ENCODE measurements at places on chromosomes 12 and 14.

- no peak for DNase-seq
Measured at GRCh38 chr14:82341261-82341810, 807.7 kb upstream of the SEL1L start.

DNA sequence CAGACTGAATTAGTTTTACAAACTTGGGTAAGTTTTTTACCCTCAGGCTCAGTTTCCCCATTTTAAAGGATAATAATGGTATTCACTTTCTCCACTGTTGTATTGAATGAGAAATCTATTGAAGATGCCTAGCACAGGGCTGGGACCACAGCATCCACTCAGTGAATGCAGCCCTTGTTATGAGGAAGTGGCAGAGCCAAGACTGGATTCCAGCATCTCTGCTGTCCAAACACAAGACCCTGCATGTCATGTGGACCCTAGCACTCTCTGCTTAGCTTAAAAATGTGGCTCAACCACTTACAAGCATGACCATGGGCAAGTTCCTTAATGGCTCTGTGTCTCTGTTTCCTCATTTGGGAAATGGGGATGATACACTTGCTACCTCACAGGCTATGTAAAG, 24.1 kb upstream of the TRIM9 start:
- DNase-seq = no peak

GRCh38 chr12:122084857-122085405, 6.4 kb downstream of the MLXIP start:
- no peak for DNase-seq

GRCh38 chr12:89486264-89486663, 38.3 kb downstream of the GALNT4 start:
- DNase-seq = no peak

DNA sequence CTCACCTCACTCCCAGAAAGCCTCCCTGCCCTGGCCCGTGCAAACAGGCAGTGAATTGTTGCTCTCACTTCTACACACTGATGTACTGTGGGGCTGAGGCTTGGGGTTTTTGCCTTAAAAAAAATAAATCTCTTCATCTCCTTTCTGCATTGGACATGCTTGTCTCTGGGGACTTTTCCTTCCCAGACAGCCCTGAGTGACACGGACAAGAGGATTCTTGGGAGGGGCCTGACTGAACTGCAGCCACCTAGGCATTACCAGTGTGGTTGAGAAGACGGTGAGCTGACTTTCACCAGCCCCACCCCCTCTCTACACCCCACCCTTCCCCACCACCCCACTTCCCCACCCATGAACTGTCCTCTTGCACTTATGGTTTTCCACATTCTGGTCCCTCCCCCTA, 51.6 kb upstream of the PARP11 start:
- DNase-seq = no peak

- no peak for DNase-seq
Measured at GRCh38 chr14:101590616-101591015, 29.3 kb downstream of the DIO3 start.

DNA sequence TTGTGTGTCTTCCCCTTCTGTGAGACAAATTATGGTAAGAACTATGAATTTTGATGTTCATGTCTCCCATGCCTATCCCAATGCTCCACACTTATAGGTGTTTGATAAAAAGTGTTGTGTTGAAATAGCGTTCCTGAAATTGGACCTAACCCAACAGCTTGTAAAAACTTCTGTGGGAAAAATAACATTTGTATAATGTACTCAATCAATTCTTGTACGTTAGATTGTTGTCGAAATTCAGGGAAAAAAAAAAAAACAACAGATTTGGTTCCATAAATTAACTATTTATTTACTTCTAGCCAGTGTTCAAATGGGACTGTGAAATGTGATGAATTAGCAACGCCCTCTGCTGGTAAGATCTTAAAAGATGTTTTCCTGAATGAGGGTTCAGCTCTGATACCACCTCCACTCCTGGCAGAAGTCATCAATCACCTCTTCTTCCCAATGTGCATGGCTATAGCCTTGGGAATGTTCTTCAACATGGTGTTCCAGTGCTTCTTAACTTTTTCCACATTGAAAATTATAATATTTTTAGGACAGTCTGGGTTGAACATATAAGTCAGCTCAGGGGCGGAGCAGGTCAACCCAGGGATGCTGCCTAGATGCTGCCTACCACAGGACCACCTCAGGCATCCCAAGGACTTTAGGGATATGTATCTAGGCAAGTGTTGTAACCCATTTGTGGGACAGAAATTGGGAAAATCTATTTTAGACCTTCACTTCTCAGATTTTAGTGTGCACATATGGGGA, 170.6 kb downstream of the OTOGL start:
- no peak for DNase-seq

GRCh38 chr12:20592556-20592955, 102.6 kb upstream of the SLCO1C1 start:
- DNase-seq = no peak

- DNase-seq = no peak
Measured at GRCh38 chr12:53532524-53533445, 25.5 kb upstream of the NPFF start.

GRCh38 chr12:12791756-12792369, 6.4 kb downstream of the APOLD1 start:
- no peak for DNase-seq

GRCh38 chr14:24506443-24506842, 1.6 kb downstream of the CMA1 start:
- DNase-seq = no peak

DNA sequence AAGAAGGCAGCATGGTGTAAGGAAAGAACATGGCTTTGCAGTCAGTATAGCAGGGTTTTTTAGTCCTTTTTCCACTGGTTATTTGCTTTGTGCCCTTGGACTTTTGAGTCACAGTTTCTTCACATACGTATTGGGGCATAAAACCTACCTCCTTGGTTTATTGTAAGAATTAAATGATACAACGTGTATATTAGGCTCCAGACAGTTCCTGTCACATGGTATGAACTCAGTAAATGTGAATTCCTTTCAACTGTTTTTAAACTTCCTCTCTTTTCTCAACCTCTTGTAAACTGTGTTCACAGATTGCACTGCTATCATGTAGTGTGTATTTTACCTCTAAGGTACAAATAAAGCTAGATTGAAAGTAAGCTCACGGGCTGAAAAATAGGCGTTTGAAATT, 29.5 kb downstream of the MSRB3 start:
- no peak for DNase-seq

DNA sequence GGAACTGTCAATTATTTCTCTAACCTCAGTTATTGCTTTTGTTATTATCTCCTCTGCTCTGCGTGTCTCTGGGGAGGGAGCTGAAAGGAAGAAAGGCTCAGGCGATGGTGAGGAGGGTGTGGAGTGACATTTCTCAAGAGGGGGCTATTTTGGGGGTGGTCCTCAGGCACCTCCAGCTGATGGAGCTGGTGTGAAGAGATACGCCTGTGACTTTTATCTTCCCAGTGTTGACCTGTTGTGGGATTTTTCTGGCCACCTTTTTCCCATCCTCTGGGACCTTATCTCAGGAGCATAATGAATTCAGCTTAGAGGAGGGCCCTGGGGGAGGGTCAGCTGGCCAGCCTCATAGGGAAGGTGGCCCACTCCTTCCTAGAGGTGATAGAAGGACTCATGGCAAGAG, 26.4 kb downstream of the KCNA5 start:
- DNase-seq = no peak

DNA sequence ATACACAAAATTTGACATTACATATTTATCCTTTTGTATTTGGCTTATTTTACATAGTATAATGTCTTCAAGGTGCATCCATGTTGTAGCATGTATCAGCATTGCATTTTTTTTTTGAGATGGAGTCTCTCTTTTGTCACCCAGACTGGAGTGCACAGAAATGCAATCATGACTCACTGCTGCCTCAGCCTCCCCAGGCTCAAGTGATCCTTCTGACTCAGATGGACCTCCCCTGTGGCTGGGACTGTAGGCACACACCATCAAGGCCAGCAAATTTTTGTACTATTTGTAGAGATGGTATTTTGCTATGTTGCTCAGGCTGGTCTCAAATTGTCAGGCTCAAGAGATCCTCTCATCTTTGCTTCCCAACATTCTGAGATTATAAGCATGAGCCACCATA, 214.4 kb upstream of the ALG10B start:
- DNase-seq = no peak

DNA sequence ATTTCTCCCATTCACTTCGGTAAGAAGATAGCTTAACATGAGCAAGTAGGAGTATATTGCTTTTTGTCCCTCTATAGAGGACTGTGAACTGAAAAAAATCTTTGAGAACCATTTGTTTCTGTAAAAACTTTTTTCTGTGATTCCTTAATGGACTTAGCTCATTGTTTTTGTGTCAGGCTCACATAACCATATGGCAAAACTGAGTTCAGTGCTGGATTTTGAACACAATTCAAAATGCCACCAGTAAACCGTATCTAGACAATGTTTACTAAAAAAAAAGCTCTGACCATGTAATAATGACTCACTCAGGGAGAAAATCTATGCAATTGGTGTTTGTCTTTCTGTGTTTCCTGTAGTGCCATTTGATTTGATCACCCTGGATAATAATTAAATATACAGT, 5.2 kb downstream of the TRHDE start:
- DNase-seq = no peak

DNA sequence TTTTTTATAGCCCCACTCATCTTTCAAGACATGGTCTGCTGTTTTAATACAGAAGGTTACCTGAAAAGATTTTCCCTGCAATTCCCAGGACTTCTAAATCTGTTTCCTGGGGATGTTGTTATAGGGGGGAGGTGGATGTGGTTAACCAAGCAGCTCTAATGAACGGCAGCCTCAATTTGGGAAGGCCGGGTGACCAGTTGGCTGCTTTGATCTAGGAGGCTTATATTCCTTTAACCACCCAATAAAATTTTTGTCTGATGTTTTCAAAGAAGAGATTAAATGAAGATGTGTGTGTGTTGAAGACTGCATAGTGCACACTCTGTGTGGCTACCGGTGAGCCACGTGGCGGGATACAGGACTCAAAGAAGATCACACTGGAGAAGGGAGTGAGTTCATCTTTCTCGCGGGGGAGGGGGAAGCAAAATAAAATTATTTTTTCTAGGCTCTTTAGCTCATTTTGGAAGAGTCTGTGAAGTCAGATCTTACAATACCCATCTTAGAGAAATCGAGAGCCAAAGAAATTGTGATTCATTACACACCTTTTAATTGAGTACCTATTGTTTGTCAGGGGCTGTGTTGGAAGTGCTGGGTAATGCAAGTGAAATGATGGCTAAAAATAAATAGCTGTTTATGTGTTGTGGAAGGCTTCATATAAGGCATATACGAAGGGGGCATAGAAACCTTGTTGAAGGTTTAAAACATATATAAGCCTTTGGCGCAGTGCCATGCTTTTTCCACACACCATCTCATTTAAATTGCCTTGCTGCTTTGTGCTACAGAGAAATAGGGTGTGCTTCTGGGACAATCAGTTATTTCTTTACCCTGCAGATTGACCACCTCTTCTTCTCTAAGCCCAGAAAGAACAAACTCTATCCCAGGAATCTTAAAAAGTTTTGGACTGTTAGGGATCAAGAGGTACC, 18.5 kb downstream of the ELK3 start:
- DNase-seq = no peak

- no peak for DNase-seq
Measured at GRCh38 chr12:45816652-45817051, 87.1 kb downstream of the ARID2 start.

GRCh38 chr14:88493392-88494185, 61.2 kb downstream of the PTPN21 start:
- DNase-seq = no peak

DNA sequence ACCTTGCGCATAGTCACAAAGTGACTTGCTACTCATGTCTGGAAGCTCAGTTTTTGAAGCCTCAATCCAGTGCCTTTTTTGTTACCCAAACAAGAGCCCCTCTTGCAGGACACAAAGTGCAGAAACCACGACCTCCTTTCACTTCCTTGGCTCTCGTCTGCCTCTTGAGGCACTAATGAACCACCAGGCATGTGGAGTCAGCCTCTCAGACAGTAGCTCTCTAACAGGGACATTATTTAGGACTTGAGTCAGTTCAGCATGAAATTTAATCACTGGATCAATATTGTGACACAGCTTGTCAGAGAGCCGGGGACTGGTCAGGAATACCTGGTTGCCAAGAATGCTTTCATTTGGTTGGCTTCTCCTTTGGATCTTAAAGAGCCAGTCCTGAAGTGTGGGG, 46.7 kb downstream of the HSPB8 start:
- DNase-seq = no peak

DNA sequence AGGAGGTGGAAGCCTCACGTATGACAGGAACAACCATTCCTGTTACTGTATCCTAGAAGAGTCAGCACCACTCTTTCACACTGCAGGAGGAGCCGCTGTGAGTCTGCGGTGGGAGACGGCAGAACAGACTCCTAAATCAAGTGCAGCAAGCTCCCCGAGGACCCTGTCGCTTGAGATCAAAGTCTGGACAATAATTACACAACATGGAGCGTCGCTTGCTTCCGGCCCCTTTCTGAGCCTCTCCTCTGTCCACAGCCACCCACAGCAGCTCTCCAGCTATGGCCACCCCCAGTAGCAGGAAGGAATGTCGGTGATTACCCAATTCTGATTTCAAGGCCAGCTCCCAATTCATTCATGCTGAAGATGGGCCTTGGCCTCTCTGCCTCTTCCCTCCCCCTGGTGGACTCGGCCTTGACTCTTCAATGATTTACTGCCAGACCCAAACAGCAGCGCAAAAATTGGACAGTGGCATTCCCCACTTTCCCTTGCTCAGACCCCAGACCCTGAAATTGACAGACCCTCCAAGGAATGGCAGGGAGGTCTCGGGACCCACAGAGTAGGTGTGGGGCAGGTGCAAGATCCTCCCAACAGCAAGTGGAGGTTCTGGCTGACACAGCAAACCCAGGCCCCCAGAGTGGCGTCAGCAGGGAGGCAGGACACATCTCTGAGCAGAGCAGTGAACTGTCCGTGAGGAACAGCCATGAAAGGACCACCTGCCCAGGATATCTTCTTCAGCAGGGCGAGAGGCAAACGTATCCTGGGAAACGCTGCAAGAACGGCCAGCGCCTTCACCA, 272.7 kb upstream of the DIO3 start:
- DNase-seq = no peak

DNA sequence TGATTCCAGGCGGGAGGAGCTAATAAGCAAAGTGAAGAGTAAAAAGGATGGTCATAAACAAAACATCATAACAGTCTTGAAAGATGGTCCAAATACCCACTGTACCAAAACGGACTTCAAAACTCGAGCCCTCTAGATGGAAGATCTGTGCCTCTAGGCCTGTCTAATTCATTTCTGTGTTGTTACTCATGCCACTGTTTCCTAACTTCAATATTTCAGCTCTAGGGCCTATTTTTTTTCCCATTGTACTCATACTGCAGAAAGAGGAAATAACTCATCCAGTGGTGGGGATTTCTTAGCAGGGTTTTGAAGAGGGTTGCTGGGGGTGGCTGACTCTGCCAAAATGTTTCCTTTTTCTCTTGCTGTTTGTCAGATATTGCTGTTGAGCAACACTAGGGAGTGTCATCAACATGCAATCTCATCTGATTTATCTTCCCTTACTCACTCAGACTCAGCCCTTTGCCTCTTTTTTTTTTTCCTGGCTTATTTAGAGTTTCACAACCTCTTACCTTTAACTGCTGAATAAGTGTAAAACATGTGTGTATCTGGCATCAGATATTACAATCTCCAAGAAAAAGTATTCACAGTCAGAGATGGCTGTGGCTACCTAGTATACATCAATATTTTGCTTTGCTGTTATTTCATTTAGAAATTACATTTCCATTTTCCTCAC, 189.6 kb downstream of the DUSP6 start:
- peak; percentile 36 for DNase-seq

All from stimulated activated CD4-positive, alpha-beta T cell treated with anti-CD3 and anti-CD28 coated beads, Interleukin-1b, Interleukin-23, amount 100 ng/mL, for 4 hours (primary cell).